ENCODE measurements at places on chromosomes 4 and X.

DNA sequence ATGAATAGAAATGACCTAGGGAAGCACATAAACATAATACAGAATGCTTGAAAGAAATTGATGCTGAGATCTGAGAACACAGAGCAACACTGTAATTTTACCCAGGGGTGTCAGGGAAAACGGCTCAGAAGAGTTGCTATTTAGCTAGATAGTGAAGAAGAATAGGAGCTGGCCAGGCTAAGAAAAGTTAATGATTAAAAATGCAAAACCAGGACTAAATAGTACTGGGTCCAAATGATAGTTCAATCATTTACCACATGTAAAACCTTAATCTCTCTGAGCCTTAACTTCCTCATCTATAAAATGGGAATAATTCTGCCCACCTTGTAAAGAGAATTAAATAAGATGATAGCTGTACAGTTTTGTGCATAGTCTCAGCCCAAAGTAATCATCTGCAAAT is 97.1 kb downstream of the PARM1 start:
- DNase-seq, result no peak

GRCh38 chr4:42136371-42136770 is 16.1 kb downstream of the BEND4 start:
- DNase-seq, result no peak

DNA sequence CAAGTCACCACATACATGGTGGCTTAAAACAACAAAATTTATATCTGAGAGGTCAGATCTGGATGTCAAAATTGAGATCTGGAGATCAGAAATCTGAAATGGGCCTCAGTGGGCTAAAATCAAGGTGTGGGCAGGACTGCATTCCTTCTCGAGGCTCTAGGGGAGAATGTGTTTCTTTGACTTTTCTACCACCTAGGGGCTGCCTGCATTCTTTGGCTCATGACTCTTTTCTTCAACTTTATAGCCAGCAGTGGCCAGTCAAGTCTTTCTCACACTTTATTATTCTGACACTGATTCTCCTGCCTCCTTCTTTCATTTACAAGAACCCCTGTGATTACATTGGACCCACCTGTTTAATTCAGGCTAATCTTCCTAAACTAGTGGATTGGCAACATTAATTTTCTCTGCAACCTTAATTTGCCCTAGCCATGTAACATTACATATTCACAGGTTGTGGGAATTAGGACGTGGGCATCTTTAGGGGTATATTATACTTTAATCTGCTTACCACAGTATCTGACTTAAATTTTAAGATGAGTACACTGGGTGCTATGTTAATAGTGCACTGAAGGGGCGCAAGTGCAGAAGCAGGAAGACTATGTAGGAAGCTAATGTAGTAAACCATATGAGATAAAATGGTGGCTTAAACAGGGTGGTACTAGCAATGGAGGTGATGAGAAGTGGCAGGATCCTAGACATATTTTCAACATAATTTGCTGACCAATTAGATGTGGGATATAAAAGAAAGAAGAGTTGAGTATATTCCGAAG is 188.0 kb downstream of the SLC4A4 start:
- DNase-seq, result peak; percentile 9

DNA sequence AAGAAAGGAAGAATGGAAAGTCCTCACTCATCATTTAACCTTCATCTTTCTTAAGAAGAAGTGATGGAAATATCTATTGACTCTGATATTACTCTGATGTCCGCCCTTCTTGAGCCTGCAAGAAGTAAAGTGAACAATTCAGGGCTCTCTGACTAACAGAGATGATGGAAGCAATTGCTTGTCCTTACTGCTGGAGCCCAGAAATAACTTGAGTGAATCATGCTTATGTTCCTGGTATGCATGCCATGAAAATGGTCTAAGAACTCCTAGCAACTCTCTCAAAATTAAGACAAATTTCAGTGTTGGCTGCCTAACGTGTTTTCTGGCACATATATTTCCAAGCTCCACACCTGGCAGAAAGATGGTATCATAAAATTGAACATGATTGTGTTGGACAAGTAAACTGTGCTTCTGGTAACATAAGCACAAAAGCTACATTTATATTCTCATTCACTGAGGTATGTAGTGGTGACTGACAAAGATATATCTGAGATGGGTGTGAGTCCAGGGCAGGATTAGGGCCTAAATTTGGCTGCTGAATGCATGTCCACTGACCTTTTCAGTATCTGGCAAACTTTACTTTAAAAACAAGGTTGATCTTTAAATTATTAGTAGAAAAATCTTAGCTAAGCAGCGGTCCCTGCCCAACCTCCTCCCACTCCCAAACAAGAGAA is 109.2 kb upstream of the OTUD4 start:
- no peak for DNase-seq

- DNase-seq, result no peak
Measured at GRCh38 chrX:64842492-64842891, 133.8 kb downstream of the ZC4H2 start.

DNA sequence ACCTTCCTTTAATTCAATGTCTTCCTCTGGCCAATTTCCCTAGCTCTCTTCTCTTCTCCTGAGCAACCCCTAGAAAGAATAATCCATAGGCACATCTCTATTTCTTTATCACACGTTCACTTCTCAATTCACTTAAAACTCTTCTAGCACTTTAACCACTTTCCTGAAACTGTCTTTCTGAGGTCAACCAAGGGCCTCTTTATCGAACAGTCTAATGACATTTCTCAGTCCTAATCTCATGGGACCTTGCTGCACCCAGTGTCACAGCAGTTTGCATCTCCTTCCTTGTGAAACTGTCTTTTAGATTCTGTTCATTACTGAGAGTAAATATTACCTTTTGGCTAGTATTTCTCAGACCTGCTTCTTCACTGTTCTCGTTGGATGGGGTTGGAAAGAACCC is 285.3 kb upstream of the RASGEF1B start:
- no peak for DNase-seq

DNA sequence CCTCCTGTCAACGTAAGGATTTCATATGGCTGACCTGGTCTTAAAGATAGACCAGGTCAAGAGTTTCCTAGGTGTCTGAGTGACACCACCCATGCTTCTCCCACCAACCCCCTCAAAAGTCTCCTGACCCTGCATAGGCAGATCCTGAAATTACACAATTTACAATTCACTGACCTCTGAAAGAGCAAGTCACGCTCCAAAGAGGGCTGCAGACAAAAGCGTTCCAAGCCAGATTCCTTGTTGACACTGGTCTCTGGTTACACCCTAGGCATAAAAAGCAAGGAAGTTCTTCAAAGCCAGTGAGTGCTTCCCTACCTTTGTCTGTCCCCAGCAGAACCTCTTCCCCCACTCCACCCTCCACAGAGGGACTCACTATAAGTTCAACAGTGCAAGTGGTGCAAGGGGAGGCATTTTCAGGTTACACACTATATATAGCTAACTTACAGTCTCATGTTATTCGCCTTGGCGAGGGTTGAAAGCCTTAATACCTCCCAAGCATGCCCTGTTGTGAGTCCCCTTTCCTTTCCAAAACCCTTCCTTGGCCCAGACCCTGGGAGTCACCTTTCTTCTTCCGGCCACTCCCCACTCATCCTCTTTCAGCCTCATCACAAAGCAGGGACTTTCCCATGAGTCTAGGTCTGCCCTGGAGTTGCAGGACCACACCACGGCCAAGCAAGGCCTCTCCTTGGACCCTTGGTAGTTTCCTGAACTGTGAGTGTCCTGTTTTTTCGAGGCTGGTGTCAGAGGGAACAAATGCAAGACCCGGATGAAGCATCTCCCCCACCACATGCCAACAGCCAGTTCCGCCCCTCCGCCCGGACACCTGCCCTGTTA is 58.0 kb upstream of the KLF3 start:
- DNase-seq, result no peak

DNA sequence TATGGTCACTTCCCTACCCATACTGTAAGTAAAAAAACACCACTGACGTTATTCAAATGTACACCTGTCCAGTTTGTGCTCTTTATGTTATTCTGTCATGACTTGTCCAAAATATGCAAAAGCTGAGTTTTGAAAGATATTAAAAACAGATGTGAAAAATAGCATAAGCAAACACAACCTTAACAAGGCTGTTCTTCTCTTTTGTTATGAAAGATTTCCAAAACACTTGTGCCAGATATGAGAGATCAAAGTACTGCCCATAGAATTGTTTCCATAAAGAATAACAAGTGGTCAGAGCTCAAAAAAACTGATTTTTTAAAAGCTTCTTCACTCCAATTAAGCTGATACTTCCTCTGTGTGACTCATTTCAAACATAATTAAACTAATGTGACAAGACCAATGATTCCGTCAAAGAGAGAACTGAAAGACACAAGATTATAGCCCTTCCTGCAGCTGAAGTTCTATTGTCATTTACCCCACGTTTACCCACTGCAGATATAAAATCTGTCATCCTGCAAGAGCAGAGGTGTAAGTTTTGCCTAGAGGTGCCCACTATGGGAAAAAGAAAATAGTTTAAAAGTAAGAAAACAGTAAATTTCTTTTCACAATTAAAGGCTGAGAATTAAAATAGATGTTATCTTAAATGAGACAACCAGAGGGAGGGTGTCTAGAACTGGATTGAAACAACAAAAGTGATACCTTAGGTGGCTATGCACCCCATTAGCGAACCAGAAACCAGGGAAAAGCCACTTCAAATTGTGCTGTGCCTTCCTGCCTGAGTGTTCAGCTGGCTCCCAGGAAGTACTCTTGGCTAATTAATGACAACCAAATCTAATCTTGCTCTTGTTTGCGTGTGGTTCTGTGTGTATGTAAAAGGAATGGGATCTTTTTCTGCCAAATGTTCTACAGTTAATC is 30.1 kb downstream of the RASSF6 start:
- DNase-seq, result no peak

- DNase-seq, result no peak
Measured at GRCh38 chrX:11666952-11667685, 1.4 kb upstream of the ARHGAP6 start.

DNA sequence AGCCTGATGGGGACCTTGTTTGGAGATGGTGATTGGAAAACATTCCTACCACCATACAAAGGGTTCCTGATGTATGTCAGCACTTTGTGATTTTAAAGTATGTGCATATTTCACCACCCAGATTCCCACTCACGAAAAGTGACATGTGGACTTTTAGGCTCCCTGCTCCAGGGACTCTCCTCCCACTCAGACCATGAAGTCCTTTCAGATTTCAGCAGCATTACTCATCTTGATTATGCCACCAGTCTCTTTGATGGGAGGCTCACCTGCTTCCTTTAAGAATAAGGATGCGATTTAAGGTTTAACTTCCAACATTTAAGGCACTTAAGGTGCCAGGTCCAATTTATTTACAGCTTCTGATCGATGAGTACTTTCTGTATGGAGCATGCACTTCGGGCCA is 204.4 kb downstream of the PPARGC1A start:
- no peak for DNase-seq
